Esophagus (tissue), 2 donors: ENCODE measurements at places on chromosomes 6 and 20. TPM values are rescaled to one million over a fixed set of nuclear protein-coding genes. Genes with fewer than 3 reads are reported as not detected.

The GPR6 gene
- not detected for polyA plus RNA-seq

The GNAS-AS1 gene
- 0.49 TPM for polyA plus RNA-seq

The MAFB gene
- 18.8 TPM for polyA plus RNA-seq

The C4A gene
- 13.1 TPM for polyA plus RNA-seq

The NELFE gene
- 49.3 TPM for polyA plus RNA-seq
